ENCODE measurements at places on chromosomes 7 and 10.

DNA sequence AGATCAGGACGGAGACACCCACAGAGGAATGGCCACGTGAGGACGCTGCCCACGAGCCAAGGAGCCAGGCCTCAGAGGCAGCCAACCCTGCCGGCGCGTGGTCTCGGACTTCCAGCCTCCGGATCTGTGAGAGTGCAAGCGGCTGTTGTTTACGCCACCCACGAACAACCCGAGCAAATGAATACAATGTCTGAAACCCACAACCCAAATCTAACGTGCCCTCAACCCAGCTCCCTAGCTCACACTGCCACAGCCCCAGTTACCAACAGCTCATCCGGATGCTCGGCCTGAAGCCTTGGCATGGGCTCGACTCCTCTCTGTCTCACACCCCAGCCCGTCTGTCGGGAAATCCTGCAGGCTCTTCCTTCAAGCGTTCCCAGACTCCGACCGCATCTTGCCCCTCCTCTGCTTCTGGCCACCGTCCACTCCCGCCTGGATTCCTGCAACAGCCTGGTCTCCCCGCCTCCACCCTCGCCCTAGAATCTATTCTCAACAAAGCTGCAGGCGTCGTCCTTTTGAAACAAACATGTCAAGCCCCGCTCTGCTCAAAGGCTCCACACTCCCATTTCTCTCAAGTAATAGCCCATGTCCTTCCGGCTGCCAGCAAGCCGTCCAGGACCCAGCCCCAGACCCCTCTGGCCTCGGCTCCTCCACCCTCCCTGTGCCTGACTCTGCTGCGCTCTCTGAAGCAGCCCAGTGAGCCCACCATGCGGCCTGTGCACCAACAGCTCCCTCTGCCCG lies 35.3 kb downstream of the STK32C start:
- no peak for DNase-seq

DNA sequence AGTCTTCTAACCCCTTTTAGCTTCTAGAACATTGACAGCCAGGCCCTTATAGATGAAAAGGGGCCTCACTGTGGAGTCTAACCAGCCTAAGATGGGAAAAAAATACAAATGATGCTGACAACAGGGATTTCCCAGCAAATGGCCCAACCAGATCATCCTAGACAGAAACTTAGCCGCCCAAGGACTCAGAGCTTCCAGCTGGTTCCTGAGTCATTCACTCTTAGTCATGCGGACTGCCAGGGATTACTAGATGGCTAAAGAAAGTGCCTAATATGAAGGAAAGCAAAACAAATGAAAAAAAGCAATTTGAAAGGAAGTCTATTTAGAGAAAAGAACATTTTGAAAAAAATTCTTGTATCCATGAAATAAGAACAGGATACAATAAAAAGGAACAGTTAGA lies 23.7 kb downstream of the TSPAN14 start:
- no peak for DNase-seq

GRCh38 chr10:45437587-45438465 lies 63.8 kb downstream of the ALOX5 start:
- no peak for DNase-seq

DNA sequence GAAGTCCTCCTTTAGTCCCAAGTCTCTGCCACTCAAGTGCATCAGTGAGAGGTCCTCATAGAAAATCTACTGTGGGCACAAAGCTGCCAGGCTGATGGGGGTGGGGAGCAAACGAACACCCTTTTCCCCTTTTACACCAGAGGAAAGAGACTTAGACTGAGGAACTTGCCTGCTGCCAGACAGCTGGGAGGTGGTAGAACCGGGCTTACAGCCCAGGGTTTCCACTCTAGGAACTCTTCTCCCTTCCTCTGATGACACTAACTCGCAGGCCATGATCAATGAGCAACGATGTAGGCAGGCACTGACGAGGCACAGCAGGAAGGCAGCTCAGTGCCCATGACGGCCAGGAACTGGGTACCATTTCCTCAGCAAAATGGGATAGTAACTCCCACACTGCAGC lies 11.0 kb upstream of the SH2D4B start:
- no peak for DNase-seq

- no peak for DNase-seq
These were observed 71.5 kb upstream of the NANOS1 start for GRCh38 chr10:118957966-118958365.

DNA sequence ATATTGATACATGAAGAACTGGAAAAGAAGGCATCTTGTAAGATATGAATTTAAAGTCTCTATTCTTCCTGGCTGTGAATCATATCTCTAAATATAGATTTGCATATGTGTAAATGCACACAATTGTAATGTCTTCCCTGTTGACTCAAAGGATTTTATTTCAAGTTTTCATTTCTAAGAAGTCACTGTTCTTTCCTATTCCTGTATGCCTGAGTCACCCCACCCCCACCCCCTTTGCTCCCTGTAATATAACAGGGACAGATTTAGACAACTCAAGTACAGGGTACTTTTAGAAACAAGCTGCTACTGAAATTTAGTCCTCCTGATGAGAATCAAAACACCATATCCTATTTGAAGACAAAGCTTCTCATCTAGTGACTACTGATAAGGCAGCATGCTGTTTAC lies 43.0 kb upstream of the HECTD2 start:
- no peak for DNase-seq

- no peak for DNase-seq
These were observed 52.7 kb downstream of the DENND11 start for GRCh38 chr7:141649137-141649864.

- no peak for DNase-seq
These were observed 38.3 kb downstream of the OAT start for GRCh38 chr10:124380256-124380995.

GRCh38 chr7:129170441-129171021 lies 17.9 kb upstream of the SMO start:
- no peak for DNase-seq

GRCh38 chr7:8386926-8387550 lies 46.4 kb upstream of the NXPH1 start:
- no peak for DNase-seq

DNA sequence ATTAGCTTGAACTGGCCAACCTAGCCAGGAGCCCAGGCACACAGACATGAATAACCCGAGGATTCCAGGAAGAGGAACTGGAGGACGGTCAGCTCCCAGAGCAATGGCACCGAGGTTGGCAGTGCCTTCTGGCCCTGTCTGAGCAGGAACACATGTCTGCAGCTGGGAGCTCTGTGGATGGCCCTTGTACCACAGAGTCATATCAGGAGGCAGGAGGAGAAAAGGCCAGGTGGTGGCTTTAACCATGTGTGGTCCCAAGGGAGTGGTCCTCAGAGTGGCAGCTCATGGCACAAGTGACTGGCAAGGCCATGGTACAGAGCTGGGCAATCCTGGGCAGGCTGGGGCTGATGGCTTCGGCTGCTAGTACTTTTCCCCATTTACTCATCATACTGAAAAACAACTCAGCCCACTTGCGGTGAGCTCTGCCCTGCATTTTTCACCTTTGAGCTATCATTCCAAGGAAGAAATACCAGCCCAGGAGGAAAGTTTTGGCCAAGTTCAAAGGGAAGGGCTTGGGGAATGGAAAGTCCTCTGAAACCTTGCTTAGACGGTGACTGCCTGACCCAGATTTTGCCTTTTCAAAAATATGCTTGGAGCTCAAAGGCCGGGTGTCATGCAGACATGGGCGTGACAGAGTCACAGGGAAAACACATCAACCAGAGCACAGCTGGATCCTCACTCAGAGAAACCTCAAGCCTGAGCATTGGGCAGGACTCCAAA lies 25.7 kb upstream of the LOXL4 start:
- no peak for DNase-seq

DNA sequence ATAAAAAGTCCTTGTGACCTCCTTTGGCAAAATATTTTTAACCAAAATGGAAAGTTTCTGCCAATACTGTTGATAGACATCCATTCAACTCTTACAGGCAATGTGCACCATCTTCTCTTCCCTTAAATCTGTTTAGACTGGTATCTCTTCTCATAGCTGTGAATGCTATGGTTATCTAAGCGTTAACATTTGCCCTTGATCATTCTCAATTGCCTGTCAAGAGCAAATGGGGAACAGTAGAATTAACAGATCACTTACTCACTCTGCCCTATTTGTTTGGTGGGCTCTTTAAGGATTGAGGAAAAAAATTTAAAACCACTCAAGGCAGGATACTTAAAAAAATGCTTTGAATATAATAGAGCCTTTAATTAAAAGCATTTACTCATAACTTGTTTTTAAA lies 808.4 kb downstream of the NXPH1 start:
- no peak for DNase-seq
